ENCODE measurements at places on chromosomes 2 and 18. TPM values are rescaled to one million over a fixed set of nuclear protein-coding genes. Genes with fewer than 3 reads are reported as not detected.

GRCh38 chr2:234949762-234950434 is 1.9 kb upstream of the SH3BP4 start:
- no peak for DNase-seq

GRCh38 chr2:118089139-118089800 is 999 bp downstream of the INSIG2 start:
- DNase-seq, result no peak

DNA sequence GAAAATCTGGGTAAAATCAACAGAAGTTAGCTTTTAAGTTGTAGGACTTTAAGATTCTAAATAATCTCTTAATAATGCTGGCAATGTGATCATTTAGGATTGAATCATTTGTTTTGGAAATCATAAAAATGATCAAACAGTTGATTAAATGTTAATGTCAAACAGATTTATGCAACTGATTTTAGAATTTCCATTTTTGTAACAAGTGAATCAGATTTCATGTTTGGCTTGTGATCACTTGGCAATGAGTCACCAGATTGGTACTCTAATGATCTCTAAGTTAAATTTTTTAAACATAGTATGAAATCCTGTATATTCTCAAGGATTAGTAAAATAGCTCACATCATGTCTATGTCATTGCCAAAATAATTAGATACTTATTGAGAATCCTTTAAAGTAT is 50.1 kb upstream of the UNC80 start:
- DNase-seq, result no peak

- no peak for DNase-seq
Measured at GRCh38 chr2:64627860-64628841, 25.6 kb downstream of the SERTAD2 start.

DNA sequence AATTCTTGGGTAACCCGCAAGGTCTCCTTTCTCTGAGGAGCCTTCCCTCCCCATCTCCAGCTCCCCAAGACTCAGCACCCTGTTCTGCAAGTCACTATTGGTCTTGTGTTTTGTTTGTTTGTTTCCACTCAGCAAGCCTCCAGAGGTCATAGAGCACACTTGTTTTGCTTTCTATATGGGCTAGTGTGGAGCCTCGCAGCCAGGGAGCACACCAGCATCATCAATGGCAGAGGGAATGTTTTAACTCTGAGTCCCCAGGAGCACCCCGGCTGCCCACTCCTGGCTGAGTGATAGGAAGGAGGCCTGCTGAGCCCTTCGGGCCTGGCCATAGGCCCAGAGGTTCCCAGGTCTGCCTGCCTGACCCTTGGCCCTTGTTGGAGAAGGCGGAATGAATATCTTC is 36.6 kb downstream of the GLI2 start:
- peak; percentile 21 for DNase-seq

DNA sequence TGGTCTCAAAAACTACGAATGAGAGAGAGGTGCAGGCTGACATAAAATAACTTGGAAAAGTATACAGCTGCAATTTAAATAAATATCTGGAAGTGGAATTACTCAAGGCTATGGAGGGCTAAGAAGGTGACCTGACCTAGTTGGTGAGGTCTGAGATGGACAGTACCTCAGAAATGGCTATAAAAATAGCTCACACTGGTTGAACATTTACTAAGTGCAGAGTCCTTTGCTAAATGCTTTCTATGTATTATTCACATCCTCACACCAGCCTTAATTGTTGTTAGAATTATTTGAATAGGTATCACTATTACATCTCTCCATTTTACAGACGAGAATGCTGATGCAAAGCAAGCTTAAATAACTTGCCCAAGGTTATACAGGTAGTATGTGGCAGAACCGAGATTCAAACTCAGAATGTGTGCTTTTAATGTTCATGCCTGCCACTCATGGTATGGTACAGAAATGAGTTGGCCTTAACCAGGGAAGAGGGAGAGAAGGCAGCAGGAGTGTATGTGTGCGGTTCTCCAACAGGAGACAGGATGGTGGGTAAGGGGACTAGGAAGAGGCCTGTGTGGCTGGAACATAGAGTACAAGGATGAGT is 37.4 kb downstream of the MRPL44 start:
- no peak for DNase-seq

- DNase-seq, result no peak
Measured at GRCh38 chr18:11005528-11005927, 143.8 kb downstream of the PIEZO2 start.

- DNase-seq, result no peak
Measured at GRCh38 chr2:101162561-101163330, 11.6 kb upstream of the TBC1D8 start.

Gene ASPRV1
- total RNA-seq, result 727 TPM

DNA sequence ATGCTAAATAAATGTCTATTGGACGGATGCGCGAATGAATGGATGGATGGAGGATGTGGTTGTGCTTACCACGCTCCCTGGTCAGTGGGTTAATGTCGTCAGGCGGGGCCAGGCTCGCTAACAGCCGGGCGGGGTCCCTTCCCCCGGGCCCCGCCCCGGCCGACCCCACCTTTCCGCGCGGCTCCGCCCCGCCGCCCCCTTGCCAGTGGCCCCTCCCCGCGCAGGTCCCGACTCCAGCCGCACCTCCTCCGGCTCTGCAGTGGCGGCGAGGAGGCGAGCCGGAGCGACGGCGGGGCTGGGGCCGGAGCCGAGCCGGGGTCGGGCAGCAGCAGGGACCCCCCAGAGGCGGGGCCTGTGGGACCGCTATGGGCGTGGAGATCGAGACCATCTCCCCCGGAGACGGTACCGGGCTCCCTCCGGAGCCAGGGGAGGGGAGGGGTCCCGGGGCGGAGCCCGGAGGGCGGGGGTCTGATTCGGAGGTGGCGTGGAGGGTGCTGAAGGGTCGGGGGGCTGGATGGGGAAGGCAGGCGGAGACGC is at the start of gene FKBP1B:
FKBP1B (plus strand) TSS at position 257 of the 537 bp plus-strand sequence; CDS start at position 366, 109 bp downstream.
- DNase-seq, result peak; percentile 75

DNA sequence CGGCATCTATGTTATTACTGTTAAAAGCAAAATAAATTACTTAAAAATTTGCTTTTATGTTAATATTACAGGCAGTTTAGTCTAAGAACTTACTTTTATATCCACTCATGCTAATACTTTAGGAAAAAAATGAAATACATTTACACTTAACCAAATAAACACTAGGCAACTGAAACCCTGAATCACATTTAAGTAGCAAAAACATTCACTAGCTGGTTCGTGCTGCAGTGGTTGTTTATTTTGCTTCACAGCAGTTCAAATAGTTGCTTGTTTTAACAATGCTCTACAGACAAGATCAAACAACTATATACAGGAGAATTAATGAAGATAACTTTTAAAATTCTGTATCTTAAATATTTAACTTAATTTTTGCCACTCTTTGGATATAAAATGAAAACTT is 60.8 kb downstream of the ABCG8 start:
- no peak for DNase-seq

DNA sequence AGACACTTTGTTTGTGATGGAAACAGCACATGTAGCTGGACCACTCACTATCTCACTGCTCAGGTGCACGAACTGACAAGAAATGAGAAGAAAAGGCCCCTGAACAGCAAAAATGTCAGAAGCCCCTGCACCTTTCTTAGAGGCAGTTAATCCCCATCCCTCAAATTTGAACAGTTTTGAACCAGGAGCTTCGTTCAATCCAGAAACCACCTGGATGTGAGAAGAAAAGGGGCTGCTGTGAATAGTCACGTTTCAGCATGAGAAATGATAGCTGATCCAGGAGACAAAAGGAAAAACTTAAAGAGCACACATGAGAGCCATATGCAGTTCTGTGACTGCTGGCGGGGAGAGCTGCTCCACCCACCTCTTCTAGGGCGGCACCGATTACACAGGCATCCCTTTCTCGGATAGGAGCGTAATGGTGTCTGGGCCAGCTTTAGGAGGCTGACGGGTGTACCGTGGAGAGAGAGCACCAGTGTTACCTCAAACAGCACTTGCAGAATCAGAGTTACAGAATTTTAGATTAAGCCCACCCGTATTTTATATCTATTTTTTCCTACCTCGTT is 117.0 kb upstream of the EML6 start:
- no peak for DNase-seq

Gene LAMA1
- total RNA-seq, result 1.2 TPM

- DNase-seq, result no peak
Measured at GRCh38 chr2:23513245-23513871, 128.4 kb downstream of the KLHL29 start.

DNA sequence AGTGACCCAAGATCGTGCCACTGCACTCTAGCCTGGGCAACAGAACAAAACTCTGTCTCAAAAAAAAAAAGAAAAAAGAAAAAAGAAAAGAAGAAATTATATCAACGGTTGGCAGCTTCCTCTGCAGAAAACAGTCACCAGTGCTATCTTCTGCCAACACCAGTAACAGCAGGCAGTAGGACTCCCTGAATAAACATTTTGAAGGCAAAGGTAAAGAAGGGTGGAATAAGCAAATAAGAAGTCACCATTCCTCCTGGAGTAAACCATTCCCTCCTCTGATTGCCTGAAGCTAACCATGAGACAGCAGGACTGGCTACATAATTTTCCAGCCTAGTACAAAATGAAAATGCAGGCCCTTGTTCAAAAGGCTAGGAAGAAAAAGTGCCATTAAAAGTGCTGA is 9.0 kb upstream of the RNF103 start:
- DNase-seq, result no peak

Gene PLB1
- 21.6 TPM for total RNA-seq

DNA sequence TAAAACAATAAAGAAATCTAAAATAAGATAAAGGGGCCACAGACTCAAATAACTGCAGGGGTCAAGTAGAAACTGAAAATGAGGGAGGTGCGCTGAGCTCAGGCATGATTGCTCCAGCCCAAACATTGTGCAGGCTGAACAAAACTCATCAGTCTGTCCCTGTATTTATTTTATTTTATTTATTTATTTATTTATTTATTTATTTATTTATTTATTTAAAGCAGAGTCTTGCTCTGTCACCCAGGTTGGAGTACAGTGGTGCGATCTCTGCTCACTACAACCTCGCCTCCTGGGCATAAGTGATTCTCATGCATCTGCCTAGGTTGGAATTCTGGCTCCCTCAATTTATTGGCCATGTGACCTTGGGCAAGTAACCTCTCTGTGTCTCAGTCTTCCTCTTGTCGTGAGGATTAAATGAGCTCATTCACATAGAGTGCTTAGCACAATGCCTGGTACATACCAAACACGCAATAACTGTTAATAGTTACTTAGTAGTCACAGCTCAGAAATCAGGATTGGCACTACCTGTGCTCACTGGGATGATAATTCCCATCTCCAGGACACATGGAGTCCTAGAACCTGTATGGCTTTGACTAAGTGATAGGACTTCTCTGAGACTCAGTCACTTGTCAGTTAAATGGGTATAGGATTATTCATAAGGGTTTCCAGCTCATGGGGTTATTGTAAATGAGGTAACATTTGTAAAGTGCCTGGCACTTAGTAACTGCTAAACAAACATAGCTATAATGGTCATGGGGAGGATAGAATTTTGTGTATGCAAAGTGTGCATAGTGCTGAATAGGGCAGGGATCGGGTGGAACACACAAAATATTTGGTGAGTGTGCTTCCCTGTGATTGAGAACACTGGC is 6.0 kb downstream of the SPEG start:
- no peak for DNase-seq

DNA sequence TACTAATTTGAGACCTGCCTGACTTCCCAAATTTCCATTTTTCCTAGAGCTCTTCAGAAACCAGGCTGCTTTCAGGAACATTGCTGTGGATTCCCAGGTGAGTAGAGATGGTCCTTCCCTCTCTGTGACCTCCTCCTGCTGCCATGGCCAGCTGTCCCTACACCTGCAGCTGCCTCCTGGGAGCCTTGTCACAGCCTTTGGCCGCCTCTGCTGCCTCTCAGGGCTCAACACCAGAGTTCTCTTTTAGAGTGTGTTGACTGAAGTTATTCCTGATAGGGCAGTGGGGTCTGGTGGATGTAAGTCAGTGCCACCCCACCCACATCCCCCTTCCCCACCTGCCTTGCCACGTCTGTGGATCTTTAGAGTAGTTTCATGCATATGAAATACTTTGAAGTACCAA is 22.9 kb downstream of the SPATS2L start:
- DNase-seq, result no peak

- DNase-seq, result no peak
Measured at GRCh38 chr2:3288470-3289170, 89.0 kb downstream of the EIPR1 start.

DNA sequence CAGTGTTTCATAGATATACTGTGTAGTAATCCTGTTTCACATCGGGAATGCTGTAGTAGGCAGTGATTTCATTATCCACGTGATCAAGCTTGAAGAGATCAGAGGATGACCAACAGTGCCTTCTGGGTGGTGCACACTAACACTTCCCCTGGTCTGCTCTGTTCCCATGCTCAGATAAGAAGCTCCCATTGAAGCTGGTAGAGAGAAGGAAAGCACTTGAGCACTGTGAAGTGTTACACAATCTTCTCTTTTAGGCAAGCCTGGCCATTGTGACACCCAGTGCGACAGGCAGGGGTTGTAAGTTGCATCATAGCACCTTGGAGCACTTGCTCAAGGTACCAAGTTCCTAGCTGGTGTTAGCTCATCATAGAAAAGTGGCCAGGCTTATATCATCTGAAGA is 30.6 kb upstream of the GPD2 start:
- peak; percentile 69 for DNase-seq

- DNase-seq, result no peak
Measured at GRCh38 chr2:156437931-156438410, 1.8 kb downstream of the GPD2 start.

Gene RND3
- 65.3 TPM for total RNA-seq

Gene SERPINB10
- 0.21 TPM for total RNA-seq

DNA sequence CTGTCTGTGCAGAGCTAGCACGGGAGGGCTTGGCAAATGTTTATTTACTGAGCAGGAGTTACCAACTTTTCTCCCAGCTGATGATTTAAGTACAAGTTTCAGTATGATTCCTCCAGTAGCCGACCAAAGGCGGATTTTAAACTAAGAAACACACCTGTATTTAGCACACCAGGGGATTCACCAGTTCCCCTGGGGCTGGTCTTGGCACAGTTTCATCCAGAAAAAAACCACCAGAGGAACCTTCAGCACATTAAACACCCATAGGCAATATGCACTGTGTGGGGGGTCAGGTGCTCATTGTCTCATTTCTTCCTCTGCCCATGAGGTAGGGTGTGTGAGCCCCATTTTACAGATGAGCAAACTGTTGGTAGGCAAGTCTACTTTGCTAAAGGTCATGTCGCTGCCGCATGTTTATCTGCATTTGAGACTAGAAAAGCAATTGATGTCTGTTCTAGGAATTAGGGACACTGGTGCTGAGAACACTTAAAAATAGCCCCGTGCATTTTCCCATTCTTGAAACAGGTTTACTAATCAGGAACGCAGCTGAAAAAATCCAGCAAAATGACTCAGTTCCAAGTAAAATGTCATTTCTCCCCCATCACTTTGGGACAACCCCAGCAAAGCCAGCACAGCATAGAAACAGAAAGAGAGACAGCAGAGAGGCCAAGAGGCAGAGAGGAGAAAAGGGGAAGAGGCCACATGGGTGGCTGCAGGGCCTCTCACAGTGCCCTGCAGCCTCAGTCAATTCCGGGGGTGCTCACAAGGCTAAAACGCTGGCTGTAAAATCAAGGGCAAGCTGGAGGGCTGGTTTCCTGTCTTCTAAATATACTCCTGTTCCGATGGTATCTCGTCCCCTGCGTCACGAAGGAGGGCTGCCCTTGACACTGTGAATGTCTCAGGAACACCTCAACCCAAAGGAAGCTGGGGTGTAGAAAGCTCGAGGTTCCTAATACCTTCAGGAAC is 166.8 kb upstream of the ID2 start:
- no peak for DNase-seq

Gene MEIS1
- 21.1 TPM for total RNA-seq

Measured in suprapubic skin (tissue), 4 donors.